ENCODE measurements at places on chromosomes 16 and 17.

DNA sequence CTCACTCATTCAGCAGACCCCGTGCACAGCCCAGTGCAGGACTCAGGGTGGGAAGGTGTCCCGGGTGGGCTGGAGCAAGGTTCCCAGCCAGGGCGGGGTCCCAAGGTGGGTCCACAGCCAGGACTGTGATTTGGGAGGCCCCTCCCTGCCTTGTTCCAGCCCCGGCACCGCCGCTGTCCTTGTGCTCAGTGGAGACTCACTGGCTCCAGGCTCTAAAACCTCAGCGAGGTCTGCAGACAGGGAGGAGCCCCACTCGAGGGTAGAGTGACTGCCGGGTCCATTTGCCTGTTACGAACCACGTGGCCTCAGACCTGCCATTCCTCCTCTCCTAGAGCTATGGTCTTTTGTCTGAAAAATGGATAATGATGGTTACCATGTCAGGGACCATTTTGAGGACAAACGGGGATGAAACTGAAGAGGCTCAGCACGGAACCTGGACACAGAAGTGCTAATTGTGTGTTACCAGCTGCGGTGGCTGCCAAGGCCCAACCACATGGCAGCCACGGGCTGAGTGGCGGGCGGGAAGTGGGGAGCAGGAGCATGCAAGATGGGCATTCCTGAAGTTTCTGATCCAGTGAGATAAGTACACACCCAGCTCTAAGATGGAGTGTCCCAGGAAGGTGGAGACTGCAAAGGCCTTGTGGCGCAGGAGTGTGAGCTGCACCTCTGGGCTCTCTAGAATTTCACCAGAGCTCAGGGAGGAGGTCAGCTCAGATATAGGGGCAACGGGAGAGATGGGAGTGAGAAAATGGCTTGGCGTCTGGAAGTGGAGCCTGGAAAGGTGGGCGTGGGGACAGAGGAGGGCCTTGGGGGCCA, 317.6 kb downstream of the SEC14L1 start:
- DNase-seq, result no peak

- DNase-seq, result no peak
These were observed 49.1 kb downstream of the KATNIP start for GRCh38 chr16:27598931-27599565.

- DNase-seq, result no peak
These were observed 376.5 kb downstream of the RBFOX1 start for GRCh38 chr16:7709186-7709585.

DNA sequence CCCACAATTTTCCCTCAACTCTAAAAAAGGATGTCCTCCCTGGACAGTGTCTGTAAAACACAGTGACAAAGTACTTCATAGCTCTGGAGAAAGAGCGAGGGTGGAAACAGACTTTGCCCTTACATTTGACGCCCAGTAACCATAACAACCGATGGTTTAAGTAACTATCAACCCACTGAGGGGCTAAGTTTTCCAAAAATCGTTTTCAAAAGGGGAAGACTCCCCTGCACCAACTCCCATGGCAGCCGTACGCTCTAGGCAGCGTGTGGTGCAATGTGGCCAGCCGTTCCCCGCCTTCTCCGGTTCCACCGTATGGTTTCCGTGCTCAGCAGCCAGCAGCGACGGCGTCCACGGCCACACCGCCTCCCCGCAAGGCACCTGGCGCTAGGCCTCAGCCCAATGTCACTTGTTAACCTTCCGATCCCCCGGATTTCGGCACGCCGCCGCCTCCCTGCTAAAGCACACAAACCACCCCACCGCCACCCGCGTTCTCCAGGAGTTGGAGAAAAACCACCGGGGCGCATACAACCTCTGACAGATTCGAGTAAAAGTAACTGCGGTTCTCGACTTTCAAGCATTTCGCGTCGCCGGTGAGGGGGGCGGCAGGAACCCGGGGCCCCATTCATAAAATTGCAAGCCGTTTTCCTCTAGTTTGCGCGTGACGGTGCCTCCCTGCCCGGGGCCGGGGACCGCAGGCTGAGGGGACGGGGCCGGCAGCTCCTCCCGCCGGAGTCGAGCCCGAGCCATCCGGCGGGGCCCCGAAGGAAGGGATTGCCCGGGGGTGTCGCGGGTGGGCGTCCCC, 661 bp downstream of the TEX2 start:
- DNase-seq, result peak; percentile 25

Measured in stimulated activated CD8-positive, alpha-beta memory T cell treated with anti-CD3 and anti-CD28 coated beads, Interleukin-4, amount 100 ng/mL, for 1 hour (primary cell).